ENCODE measurements at places on chromosomes 3 and 15.

GRCh38 chr15:39499681-39500080 is 81.2 kb upstream of the THBS1 start:
- no peak for DNase-seq

GRCh38 chr15:66733976-66734375 is 31.9 kb downstream of the SMAD6 start:
- peak; percentile 53 for DNase-seq

DNA sequence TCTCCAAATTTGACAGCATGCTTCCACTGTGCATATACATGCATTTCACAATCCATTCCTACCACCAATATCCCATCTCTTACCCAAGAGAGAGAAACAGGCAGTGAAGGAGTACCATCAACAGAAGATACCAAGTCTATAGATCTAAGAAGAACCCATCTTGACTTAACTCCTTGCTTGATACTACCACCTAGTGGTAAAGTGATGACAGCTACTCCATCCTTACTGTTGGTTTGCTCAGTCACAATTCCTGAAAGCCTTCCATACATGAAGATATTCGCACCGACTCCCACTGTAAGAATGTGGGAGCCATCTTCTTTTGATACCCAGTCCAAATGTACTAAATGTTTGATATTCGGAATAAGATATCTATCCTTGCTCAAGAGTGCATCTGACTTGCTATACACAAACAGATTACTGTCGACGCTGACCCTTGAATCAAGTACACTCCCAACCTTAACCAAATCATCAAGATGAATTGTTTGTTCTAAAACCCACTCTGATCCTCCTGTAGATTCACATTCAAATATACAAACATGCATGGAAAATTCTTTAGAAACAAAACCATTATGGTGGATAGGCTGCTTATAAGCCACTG is 123.1 kb downstream of the DMXL2 start:
- peak; percentile 1 for DNase-seq

DNA sequence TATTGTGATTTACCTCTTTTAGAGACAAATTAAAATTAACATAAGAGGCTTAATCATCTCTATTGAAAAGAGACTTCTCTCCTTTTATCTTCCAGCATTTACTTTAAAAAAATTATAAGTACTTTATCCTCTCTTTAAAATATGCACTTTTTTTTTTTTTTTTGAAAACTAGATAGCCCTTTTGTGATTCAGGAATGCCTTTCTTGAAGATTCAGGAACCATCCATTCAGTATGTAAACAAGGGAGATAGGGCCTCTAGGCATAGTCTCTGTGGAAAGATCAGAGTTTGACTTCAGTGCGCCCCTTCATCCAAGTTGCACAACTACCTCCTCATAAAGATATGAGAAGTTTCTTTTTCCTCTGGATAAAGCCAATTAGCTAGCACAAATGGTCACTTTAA is 1163.7 kb downstream of the SI start:
- no peak for DNase-seq

DNA sequence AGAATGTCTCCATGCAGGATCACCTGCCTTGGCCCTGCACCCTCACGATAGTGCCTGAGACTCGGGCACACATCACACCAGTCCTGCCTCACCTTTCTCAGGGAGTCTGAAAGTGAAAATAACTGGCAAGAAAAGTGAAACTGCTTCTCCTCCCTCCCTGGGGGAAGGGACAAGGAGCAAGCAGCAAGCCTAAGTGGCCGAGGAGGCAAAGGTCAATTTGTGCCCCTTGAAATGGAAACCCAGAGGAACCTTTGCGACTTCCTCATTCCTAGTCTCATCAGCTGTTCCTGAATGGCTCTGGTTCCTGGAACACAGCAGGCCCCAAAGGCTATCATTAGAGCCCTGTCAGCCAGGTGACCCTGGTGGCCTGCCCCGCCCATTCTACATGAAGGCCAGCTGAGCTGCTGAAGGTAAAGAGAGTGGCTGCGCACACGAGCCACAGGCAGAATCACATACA is 28.0 kb upstream of the SLCO2A1 start:
- no peak for DNase-seq

- DNase-seq: no peak
These were observed 75.4 kb downstream of the UMPS start for GRCh38 chr3:124805671-124806070.

DNA sequence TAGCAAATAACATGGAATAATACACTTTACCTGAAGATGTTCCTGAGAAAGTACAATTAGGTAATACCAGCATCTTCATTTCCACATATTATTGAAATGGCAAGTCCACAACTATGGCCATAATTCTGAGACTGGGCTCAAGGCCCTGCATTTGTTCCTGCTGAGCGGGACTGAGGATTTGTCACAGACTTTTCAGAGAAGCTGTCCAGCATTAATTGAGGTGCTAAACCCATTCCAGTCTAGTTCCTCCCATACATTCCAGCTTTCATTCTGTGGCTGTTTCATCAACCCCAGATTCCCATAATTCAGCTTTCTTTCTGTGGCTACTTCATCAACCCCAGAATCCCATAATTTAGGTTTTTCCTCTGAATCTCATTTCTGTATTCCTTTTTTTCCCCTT is 293.4 kb upstream of the GBE1 start:
- DNase-seq: no peak

DNA sequence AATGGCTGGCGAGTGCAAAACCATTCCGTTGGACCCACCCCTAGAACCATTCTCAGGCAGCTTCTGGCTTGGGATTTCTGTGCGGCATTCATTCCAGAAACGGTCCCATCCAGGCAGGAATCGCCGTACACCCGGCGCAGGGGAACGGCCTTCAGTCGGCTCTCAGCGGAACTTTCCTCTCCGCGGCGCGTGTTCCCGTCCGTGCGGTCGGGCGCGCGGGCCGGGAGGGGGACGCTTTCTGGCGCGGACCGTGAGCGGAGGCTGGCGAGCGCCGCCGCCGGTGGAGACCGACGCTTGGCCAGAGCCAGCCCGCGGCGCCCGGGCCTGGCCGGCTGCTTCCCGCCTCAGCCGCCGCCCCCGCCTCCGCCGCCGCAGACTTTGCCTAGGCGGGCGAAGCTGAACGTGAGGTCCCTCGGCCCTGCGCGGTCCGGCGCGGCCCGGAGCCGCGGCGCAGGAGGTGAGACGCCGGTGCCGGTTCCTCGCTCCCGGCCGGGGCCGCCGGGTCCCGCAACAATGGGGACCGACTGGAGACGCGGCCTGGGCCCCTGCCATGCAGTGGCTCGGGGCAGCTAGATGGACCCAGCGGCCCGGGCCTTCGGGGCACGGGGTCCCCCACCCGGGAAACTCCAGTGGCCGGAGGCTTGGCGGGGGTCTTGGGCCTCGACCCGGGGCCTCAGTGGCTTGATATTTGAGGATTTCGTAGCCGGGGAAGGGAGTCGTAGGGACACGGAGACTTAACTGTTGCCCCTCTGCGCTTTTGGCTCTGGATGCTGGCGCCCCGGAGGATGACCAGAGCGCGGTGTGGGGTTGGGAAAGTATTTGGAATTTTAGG is at the start of gene RAD54L2:
TSS of gene RAD54L2 (plus strand) at position 261 of the 832 bp plus-strand sequence. CDS start 51,702 bp downstream, outside the sequence.
- peak; percentile 82 for DNase-seq

DNA sequence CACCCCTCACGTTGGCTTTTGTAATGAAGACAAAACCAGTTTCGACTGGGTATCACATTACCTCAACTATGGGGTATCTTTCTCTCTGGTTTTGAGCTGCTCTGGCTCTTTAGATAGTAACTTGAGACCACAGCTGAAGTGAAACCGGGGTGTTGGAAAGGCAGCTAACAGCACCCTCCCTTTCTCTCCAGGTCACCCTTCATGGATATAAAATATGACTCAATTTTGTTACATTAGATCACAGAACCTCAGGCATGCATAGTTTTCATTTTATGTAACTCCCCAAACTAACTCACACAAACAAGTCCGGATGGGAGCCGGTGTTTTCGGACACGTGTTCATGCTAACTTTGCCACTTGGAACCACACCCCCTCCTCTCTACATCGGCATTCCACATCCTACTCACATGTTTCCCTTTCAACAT is 90.7 kb downstream of the NR2F2 start:
- DNase-seq: no peak

- DNase-seq: no peak
These were observed 88.6 kb upstream of the SPRED1 start for GRCh38 chr15:38164061-38164460.

GRCh38 chr3:134339913-134340312 is 34.3 kb downstream of the AMOTL2 start:
- DNase-seq: no peak

DNA sequence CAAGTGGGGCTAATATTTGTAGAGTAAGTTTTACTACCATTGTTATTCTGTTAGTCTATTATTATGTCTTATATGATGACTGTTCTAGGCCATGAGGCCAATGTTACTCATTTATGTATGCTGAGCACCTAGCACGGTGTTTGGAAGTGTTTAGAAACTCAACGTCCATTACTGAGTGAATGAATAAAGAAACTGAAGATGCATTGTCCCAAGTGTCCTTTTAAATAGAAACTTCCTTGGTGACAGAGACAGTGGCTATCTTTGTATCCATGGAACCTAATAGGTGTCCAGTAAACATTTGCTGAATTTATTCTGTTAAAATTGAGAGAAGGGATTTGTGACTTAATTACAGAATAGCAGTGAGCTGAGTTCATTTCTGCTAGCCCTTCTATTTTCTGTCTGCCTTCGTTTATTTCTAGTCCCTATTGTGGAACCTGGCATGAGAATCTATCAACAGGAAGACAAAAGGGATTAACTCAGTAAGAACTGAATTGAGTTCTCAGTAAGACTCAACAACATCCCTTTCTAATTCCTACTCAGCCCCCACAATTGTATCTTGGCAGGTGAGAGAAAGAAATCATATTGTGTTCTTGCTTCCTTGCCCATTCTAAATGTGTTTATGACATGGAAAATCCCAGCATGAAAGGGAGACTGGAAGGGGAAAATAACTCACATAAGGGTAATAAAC is 246.6 kb upstream of the LRRC3B start:
- DNase-seq: no peak

- no peak for DNase-seq
These were observed 221.7 kb downstream of the CGGBP1 start for GRCh38 chr3:87837076-87837475.

DNA sequence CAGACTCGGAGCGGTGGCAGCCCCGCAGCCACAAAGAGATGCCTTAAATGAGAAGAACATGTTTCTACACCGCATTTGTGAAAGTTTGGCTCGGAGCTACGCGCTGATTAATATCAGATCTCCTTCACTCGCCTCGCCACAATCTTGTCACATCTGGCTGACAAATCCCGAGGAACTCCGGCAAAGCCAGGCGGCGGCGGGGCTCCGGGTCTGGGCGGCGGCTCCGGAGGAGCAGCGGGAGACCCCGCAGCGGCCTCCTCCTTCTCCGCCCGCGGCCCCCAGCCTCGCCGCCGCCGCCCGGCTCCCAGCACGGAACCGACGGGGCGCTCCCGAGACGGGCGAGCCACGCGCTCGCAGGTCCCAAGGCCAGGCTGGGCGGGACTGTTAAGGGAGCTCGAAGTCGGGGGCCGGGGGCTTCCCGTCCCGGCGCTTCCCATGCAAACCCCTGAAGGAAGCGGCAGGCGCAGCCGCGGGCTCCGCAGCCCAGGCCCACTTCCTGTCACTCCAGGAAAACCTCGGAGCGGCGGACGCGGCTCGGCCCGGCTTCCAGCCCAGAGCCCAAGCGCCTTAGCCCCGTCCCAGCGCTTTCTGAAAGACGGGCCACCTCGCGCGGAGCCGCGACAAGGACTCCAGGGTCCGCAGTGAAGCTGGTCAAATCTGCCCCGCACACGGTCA is 1.2 kb downstream of the BNC1 start:
- DNase-seq: no peak

DNA sequence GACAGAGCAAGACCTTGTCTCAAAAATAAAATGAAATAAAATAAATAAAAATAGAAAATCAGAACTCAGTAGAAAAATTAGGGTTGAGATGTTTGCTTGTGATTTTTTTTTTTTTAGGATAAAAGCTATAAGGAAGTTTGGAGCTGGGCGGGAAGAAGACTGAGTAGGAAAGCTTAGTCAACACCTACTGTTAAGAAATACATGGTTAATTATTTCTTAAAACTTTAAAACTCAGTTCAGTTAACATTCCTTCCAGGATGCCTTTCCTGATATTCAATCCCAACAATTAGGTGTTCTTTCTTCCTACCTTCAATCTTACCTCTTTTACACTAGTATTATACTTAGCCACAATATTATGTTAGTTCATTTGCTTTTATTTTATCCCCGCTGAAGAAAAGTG is 246.2 kb downstream of the LSAMP start:
- DNase-seq: no peak

- no peak for DNase-seq
These were observed 21.0 kb upstream of the CLDN18 start for GRCh38 chr3:137988982-137989381.

DNA sequence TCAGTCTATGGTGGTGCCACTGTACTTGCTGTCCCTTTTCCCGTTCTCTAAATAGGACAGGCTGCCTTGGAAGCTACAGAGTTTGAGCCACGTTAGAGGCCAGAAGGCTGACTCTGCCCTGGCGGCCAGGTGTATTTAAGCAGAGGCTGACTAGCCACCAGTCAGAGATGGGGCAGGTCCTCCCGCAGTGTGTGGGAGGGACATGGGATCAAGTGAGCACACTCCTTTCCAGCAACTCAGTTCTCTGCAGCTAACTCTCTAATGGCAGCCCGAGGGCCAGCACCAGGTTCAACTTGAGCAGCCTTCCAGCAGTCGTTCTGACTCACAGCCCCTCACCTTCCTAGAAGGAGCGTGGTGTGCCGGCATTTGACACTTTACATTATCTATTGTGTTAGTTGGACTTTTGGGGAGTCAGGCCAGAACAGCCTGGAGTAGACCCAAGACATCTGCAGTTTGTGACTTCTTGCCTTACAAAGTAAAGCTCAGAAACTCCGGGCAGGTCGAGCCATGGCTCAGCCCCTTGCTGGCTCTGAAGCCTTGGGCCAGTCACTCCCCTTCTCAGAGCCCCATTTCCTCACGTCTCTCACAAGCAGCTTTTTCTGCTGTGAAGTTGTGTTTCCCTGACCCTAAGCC is 46.7 kb upstream of the MYZAP start:
- no peak for DNase-seq

GRCh38 chr15:99185414-99186130 is 63.8 kb downstream of the TTC23 start:
- no peak for DNase-seq

- no peak for DNase-seq
These were observed 8.4 kb downstream of the HSPBAP1 start for GRCh38 chr3:122785231-122785630.

- DNase-seq: no peak
These were observed 36.5 kb upstream of the ARNT2 start for GRCh38 chr15:80367661-80368060.

GRCh38 chr3:23809294-23809693 is 3.5 kb downstream of the UBE2E1 start:
- no peak for DNase-seq

DNA sequence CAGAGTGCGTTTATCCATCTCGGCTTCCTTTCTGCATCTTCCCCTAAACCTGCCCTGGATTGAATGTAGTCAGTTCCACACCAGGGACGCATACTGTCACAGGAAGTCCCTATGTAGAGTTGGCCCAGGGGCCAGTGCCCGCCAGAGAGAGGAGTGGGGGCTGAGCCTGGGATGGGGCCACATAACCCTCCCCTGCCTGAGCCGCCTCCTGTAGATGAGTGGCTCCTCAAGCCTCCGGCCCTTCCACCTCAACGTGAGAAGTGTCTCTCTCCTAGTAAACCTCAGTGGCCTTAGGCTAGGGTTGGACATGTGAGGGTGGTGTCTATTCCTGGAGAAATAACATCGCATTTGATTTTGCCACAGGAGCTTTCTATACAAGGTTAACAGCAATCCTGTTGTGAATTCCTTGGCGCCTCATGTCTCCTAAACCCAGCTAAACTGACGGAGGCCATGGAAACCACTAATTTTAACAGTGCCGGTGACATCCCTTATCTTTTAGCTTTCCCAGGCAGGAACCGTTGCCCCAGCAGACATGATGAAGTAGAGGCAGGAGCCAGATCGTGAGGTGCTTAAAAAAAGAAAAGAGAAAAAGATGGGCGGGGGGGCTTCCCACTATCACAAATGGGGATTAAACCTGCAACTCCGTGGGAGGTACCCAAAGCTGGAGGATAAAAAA is 171.1 kb downstream of the CHDH start:
- no peak for DNase-seq
